ENCODE measurements at places on chromosomes 2 and 18.

DNA sequence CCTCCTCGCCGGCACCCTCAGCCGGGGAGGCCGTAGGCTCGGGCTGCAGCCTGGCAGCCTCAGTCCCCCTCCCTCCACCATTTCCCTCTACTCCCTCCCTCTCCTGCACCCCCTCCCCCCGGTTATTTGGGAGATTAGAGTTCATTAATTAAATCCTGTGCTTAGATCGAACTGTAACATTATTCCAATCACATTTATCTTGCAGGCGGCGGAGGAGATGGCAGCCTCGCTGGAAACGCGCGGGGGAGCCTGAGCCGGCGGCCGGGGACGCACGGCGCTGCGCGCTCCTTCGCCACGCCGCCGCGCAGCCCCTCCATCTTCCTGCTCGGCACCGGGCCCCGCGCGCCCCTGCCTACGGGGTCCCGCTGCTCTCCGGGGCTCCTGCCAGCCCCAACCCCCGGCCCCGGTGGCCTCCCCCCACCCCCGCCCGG, at the start of gene ST8SIA3:
Gene ST8SIA3, plus strand, starts transcription at position 287 of the 431 bp plus-strand sequence. CDS start 290 bp downstream, outside the sequence.
- DNase-seq: no peak

DNA sequence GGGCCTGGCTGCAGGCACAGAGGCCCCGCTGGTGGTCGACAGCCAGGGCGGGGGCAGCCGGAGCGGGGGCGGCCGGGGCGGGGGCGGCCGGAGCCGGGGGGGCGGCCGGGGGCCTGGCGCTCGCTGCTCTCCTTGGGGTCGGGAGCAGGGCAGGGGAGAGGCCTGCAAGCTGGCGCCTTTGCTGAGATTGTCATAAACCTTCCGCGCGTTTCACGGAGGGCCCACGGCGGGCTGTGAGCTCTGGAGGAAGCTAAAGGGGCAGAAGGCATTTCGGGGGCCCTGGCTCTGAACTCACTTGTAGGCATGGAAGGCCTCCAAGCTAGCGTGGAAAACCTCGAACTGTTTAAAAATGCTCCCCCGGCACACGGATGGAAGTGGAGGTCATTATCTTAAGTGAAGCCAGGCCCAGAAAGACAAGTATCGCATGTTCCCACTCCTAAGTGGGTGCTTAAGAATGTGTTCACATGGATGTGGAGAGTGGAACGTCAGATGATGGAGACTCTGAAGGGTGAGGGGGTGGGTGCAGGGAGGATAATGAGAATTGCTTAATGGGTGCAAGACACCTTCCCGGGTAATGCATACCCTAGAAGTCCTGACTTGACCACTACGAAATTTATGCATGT, 629 bp downstream of the PRELID3A start:
- no peak for DNase-seq

DNA sequence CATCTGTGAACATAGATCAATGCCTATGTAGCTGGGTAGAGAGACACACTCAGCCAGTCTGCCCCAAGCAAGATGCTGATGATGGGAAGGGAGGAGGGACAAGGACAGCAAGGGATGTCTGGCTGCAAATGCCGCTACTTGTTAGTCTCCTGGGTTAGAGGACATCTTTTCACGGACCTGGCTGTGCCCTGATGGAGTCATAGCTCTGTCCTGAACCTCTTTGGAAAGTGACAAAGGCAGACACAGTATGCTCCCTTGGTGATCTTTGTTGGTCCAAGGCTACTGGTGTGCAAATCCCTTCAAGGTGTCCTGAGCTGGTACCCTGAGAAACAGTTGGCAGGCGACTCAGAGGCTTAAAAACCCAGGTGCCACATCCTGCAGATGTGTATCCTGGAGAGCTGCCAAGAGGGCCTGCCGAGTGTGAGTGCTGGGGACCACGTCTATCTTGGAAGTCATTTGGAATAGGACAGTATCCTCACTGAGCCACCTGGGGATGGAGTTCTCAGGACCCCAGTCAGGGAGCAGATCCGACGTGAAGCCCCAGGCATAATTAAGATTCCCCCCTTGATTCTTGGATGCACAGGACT, 10.8 kb downstream of the FOSL2 start:
- DNase-seq: no peak

- DNase-seq: no peak
Observed at GRCh38 chr2:151968770-151969470, 129.9 kb downstream of the CACNB4 start.

- DNase-seq: no peak
Observed at GRCh38 chr2:96239745-96240264, 26.0 kb downstream of the TMEM127 start.

Measured in Panc1 (cell line).